ENCODE measurements at places on chromosomes 3 and 15.

GRCh38 chr15:78007211-78007931 lies 70.1 kb downstream of the TBC1D2B start:
- DNase-seq = no peak

DNA sequence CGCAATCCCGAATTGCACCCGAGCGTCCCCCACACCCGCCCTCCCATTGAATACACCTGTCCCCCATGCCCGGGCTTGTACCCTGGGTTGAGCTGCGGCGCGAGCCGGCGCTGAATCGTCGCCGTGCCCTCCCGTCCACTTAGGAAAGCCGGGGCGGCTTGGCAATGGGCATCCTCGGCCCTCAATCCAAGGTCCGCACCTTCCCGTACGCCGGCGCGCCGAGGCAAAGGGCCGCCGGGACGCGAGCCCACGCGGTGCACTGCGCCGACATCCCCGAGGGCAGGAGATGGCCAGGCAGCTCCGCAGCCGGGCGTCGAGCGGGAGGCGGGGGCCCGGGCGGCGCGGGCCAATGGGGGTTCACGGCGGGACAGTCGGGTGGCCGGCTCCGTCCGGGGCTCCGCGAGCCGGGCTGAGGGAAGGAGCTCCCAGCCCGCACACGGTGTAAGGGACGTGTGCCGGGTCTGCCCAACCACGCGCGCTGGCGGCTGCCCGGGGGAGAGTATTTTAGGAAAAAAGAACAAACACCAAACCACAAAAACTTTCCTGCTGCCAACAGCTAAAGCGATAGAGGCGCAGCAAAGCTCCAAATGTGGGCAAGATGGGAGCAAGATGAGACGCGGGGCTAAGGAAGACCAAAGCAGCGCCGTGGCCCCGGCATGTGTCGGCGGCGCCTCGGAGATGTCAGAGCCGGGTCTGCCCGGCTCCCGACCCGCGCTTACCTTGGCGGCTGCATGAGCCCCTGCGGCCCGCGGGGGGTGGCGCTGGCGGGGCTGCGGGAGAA lies 621 bp downstream of the RGMA start:
- peak; percentile 84 for DNase-seq

GRCh38 chr15:81293728-81294515 lies 30.0 kb downstream of the STARD5 start:
- DNase-seq = no peak

DNA sequence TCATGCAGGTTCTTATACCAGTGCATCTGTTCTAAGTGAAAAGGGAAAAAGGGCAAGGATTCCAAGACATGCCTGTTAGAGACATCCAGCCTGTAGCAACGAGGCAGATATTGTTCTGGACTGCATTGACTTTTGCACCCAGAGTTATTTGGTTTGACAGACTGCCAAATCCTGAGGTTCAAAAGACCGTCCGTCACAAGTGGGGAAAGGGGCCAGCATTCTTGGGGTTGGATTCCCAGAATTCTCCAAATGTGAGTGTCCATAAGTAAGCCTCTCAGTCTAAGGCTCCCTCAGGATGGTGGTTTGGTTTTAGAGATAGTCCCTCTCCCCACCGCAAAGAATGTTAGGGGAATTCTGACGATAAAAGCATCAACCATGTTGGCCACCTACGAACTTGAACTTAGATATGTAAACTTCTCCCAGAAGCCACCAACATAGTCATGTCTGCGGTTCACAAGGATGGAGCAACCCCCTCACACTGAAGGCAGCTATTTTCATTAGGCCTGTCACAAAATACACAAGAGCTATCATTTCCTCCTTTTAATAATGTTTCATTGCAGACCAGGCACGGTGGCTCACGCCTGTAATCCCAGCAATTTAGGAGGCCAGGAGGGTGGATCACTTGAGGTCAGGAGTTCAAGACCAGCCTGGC lies 13.6 kb upstream of the LACTB start:
- no peak for DNase-seq

DNA sequence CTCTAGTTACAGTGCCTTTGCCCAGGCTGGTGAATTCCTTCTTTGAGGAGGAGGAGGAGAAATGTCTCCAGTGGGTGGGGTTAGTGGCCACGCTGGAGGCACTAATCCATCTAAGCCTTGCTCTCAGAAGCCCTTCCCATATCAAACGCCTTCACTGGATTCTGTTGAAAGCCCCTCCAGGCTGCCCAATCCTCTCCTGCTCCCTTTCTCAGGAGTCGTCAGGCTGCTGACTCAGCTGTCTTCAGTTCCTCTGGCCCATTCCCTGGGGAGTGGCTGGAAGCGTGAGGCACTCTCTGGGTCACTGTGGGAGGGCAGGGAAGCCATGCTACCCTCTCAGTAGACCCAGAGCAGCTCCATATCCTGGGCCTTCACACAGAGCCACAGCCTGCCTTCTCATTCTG lies 2.7 kb downstream of the AP2M1 start:
- DNase-seq = peak; percentile 79

DNA sequence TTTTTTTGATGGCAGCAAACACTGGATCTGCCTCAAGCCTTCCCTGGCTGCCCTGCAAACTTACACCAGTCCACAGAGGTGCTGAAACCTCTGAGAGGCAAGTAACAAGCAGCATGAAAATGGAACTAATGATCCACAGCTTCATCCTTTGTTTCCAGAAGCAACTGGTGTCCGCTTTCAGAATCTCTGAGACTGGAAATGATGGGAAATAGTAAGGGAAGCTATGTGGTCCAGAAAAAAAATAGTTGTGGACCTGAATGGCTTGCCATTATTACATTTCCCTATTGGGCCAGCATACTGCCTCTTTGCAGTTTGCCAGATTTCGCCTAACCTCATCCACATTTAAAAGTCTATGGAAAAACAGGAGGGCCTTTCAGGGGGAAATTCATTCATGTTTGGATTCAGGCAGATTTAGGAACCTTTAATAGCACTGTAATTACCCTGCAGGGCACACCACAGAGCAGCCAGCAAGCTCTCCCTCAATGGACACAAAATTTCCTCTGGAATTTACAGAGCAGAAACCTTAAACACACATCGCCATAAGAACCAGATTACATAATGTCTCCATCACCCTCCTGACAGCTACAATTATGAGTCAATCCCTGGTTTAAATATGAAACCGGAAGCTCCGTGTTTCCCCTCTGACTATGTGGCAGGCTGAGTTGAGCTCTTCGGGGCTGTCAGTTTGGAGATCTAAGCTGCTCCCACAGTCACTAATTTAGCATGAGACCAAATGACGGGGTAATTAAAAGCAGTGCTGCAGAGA lies 134.4 kb downstream of the TMCO5A start:
- peak; percentile 36 for DNase-seq

DNA sequence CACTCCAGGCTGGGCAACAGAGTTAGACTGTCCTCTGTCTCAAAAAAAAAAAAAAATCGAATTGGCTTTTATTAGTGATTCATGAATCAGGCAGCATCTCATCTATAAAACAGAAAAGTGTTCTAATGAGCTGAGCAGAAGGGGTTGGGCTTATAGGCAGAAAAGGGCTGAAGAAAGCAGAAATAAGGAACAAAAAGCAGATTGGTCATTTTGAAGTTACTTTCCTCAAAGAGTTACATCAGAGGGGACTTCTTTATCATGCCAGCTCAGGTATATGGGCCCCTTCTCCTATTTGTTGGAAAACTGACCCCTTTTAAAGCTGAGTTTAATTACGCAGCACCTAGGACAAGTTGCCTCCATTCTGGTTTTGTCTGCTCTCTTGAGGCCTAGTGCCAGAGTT lies 722 bp upstream of the POGLUT1 start:
- no peak for DNase-seq

DNA sequence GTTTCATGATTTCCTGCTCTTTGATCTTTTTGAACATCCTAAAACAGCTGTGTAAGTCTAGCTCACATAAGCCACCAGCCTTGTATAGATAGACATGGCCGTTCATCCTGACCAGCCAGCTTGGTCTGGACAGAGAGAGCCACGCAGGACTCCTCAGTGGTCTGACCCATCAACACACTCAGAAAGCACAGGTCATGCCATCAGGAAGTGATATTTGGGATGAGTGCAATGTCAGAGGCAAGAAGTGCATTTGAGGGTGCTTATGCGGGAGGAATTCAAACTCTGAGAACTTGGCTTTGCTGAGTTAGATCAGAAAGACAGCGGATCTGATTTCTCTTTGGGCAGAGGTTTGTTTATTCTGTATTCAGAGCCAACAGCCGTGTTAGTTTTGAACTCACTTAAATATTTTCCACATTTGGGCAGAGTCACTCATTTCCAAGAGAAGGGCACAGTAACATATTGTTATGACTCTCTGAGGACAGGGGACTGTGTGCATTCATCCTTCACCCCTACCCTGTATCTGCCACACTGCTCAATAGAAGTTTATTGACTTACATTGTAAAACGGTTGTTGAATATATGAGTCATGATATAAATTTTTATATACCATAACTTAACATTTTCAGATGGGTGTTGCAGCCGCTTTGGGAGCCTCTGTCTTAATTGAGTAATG lies 225.3 kb upstream of the LYSMD4 start:
- no peak for DNase-seq

Measured in neural progenitor cell (in vitro differentiated cells).